ENCODE measurements at places on chromosomes 3 and 15. TPM values are rescaled to one million over a fixed set of nuclear protein-coding genes. Genes with fewer than 3 reads are reported as not detected.

GRCh38 chr3:178078953-178079352 lies 457.3 kb upstream of the KCNMB2 start:
- no peak for DNase-seq

GRCh38 chr15:89444241-89445225 lies 51.9 kb downstream of the RHCG start:
- DNase-seq = no peak

GRCh38 chr3:189902230-189903186 lies 218.2 kb downstream of the P3H2 start:
- DNase-seq = no peak

- DNase-seq = peak; percentile 81
Observed at GRCh38 chr3:39166932-39167532, 13.6 kb upstream of the CSRNP1 start.

DNA sequence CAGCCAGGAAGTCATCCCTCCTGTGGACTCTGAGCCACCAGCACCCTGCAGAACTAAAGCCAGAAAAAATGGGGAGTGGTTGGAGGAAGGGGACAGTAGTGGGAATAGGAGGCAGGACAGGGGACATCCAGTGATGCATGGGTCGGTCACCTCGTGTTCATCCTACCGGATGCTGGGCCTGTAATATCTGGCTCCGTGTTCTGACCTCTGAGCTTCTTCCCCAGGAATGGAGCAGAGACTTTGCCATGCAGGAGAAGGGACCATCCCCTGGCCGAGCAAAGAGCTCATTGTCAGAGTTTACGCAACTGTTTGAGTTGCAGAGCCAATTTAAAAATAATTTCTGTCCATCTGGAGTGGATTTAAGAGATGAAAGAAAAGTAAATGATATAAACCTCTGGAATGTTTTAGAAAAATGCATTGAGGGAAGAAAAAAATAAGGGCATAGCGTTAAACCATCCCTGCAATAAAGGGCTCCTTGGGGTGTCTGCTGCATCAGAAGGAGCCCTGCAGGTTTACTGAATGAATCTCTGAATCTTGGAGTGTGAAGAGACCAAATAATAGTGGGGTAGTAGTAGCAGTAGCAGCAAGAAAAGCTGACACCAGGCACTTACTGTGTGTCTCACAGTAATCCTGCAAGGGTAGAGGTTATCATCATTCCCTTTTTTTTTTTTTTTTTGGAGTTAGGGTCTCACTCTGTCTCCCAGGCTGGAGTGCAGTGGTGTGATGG lies 70.9 kb downstream of the AAGAB start:
- no peak for DNase-seq

DNA sequence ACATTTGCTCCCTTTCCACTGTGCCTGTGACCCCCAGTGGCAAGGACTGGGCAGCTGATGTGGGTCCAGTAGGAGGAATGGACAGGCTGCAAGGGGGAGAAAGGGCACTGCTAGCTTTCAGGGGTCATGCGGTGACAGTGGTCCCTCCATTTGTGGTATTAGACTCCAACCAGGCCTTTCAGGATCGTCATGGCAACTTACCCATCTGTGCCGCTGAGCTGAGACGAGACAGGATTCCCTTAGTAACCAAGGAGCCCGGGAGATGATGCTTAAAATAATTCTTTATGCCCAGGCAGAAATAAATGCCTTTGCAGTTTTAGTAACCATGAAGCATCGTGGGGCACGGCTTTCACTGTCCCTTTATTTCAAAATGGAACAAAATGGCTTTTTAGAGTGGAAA lies 15.9 kb upstream of the MRPL3 start:
- no peak for DNase-seq

NOX5 gene
- total RNA-seq = not detected

DNA sequence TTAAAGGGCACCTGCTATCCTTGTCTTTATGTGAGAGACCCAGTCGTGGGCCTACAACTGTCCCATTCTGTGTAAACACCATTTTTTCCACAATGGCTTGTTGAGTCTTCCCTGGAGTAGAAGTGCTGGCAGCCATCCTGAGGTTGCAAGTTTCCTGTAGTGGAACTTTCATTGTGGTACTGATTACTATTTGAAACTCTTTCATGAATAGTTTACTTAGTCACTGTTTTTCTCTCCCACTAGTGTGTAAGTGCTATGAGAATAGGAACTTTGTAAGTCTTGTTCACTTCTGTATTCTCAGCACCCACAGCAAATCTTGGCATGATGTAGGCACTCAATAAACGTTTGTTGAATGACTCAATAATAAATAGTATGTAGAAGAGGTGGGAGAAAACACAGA lies 48.6 kb downstream of the RARB start:
- DNase-seq = no peak

All from suprapubic skin (tissue), 4 donors.